ENCODE measurements at places on chromosomes 6 and 20.

DNA sequence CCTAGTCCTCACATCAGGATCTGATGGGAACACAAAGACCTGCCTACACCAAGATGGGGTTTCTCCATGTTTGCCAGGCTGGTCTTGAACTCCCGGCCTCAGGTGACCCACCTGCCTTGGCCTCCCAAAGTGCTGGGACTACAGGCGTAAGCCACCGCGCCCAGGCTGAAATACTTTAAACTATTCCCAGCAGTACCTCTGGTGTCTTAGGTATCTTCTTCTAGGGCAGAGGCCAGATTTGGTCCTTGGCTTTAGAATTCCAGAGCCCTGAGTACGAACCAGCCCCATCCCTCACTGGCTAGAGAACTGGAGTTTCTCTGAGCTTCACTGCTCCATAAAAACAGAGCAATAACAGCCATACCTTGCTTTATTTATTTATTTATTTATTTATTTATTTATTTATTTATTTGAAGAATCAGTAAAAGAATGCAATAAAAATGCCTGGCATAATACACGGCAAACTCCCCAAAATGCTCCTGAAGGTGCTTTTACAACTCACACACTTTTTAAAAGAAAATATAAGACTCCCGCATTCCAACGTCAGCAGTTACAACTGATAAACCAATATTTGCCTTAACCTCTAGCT lies 312.1 kb downstream of the TFAP2C start:
- no peak for DNase-seq

DNA sequence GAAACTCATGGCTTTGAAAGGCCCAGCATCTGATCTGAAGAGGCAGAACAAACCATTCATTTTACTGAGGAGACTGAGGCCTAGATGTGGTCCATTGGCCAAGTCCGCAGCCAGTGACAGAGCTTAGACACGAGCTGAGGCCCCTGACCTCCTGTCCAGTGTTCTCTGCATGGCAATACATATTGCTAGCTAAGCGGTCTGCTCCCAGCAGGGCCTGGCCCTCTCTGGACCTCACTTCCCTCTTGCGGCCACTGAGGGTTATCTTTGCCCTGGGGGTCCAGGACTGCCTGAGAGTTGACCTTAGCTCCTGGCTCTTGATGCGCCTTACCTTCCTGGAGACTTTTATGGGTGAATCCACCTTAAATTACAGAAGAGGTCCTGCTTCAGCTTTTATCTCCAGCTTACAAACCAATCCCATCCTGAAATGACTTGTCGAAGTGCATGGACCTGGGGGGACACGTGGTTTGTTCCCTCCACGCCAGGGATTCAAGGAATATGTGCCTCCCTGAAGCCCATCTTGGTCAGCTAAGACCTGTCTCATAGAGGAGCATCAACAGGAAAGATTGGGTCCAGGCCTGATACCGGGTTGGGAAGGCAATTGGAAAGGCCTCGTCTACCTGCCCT lies 75.6 kb downstream of the CNBD2 start:
- no peak for DNase-seq

DNA sequence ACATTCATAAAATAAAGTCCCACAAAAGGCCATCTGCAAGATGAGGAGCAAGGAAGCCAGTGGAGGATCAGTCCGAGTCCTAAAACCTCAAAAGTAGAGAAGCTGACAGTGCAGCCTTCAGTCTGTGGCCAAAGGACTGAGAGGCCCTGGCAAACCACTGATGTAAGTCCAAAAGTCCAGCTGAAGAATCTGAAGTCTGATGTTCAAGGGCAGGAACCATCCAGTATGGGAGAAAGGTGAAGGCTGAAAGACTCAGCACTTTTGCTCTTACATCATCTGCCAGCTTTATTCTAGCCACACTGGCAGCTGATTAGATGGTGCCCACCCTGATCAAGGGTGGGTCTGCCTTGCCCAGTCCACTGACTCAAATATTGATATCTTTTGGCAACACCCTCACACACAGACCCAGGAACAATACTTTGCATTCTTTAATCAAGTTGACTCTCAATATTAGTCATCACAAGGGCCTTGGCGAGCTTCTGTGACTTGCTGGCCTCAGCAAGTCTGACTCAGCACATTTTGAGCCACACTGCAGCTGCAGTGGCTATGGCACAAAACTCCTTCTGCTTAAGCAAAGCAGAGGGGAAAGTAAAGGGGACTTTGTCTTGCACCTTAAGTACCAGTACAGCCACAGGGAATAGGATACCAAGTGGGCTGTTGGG lies 1370.3 kb upstream of the CITED2 start:
- DNase-seq, result no peak

DNA sequence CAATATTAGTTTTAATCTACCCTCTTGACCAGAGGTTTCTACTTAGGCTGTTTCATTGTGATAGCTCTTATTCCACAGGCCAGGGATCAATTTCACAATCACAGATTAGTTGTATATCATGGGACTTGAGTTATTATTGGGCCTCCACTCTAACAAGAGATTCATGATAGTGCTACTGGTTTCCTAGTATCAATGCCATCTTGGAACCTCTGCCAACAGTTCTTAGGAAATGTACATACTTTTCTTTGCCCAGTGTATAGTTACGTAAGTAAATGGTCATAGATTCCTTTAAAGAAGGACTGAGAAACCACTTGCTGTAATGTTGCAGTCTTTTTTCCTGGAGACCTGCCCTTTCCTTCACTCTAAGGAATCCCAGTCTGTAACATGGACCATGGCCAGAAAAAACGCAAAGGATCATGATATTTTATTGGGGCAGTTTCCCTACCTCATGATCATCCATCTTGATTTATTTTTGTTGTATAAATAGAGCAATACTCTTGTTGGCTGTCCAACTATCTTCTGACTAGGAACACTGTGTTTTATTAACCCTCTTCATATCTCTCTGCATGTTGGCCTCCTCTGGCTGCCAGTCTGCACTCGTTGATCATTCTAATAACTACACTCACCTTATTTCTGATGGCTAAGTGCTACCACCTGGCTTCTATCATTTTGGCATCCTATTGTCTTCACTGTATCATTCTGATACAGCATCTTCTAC lies 38.0 kb upstream of the VGLL2 start:
- DNase-seq, result no peak

- DNase-seq, result peak; percentile 49
Measured at GRCh38 chr6:33344701-33345697, 27.5 kb upstream of the ZBTB22 start.

GRCh38 chr6:971981-972640 lies 279.2 kb upstream of the EXOC2 start:
- no peak for DNase-seq

DNA sequence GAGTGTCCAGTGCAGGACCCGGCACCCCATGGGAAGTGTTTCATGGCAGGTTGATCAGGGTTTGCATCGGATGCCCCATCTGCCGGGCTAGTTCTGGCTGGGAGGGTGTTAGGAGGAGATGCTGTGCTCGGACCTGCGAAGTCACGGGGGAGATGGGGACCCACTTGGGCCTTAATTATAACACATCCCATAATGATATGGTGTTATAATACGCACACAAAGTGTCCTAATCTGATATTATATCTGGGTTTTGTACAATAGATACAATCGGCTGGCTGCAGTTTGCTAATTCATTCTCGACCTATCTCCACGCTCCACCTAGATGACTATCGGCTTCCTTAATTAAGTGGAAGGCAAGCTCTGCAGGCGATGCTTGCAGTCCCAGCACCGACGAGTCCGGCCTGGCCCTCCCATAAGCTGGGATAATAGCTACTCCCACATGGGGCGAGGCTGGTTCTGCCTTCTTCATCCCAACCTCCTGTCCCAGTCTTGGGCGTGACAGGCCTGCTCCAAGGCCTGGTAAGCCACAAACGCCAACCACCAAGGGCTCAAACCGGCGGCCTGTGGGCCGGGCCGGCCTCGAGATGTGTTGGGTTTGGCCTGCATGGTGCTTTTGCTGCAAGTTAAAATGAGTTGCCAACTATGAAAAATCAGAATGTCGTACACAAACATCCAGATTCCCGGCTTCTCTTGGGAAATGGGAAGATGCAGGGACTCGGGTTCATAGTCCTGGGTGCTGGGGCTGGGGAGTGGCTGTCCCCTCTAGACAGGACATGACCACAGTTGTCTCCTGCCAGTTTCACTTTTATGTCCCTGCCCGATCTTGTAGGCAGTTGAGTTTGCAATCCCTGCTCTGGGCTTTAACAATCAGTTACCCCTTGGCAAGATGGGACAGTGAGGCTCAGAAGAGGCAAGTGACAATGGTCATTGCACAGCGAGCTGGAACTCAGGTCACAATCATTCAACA lies 32.7 kb downstream of the CEBPB start:
- DNase-seq, result no peak

DNA sequence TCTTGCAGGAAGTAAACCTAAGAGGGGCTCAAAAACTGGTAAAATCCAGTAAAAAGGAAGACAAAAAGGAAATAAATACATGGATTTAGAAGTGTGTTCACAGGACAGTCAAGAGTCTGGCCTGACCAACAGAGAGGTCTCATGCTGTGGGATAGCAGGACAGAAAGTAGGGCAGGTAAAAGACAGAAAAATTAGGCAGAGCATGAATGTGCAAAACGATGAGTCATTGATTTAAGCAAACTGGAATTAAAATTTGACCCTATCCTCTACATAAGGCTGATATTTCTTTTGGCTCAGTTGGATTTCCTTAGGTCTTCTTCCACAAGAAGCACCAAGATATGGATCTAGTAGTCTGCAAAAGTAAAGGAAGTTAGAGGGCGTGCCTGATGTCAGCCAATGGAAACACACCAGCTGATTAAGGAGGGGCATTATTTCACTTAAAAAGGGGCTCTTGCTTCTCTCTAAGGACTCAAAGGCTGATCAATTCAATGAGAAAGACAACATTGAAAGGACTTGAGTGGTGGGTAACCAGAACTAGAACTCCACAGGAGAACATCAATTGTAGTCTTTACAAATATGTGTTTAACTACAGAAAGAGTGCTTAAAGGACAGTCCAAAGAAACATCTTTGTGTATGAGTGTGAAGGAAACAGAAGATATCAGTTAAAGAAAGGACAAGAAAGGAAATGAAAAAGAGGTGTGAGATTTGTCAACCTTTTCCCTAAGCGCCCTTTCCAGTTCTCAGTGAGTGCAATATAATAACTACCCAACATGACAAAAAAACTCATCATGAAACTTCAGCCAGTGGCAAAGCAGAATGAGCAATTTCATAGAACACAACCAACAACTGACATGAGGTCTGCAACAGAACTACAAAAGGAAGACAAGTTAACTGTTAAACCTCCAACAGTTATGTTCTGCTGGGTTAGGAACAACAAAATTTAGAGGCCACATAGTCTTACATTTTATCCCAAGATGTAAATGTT lies 19.4 kb upstream of the MYB start:
- DNase-seq, result no peak

DNA sequence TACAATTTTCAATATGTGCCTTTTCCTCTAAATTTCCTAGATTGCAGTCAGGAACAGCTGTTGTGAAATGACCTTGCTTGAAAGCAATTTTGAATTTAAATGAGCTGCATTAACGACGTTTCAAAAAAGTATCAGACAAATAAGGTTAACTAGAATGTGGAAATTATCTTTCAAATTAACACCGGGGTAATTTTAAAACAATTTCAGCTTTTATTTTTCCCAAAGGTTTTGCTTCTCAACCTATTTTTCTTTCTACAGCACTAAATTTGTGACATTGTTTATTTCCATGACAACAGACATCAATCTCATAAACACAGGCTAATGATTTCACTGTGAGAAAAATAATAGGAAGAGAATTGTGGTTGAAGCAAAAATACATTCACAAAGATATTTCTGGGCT lies 38.5 kb downstream of the COL12A1 start:
- no peak for DNase-seq

GRCh38 chr6:32665661-32666060 lies 796 bp downstream of the HLA-DQB1 start:
- no peak for DNase-seq

DNA sequence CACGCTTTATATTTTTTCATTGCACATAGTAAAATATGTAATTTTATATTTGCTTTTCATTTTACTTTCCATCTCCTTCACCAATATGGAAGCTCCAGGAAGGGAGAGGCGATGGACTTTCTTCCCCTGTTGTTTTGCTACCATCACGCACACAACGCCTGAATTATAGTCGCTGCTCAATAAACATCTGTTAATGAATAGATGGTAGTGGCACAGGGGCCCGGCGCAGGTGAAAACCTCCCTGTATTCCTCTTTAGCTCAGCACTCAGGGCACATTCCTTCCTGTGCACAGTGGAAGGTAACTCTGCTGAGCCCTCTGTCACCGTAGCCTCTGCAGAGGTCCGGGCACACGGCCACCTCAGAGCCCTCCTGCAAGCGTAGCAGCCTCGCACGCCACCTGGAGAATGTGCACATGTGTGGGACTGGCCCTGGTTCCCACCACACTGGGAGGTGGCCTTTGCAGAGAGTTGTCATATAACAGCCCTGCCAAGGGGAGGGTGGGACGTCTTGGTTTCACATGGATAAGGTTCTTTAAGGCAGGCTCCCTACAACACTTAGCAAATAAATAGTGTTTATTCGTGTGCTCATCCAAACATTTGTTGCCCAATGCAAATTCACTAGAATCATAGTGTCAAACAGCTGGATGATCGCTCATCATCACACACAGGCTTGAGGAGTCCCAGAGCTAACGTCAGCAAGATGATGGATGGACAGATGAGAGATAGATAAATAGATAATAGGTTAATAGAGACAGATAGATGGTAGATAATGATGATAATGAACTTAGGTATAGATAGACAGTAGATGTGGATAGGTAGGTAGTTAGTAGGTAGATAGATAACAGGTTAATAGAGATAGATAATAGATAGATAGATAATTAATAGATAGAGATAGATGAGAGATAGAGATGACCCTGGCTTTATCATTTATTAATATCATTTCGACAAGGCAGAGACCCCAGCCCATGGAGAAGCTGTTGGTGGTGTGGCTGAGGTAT lies 32.3 kb upstream of the AFDN start:
- DNase-seq, result no peak

DNA sequence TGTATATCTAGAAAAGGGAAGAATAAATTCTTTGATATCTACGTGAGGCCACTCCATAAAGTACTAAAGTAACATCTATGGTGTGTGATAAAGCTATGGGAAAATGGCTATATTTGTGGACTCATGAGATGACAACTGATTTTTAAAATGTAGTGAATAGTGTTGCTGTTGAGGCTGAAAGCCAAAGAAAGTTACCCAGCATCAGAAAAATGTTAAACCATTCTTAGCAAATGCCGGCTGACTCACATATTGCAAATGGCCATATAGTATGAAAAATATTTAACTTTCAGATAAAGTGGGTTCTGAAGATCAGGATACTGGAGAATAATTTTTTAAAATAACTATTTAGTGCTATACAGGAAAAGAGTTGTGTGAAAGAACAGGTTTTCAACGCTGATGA lies 129.9 kb upstream of the GRIK2 start:
- DNase-seq, result no peak

- DNase-seq, result no peak
Measured at GRCh38 chr6:127160484-127160883, 42.0 kb downstream of the RSPO3 start.
